ENCODE measurements at places on chromosomes 3 and 15.
A peak's percentile ranks its signal among the peaks of the same experiment; 100 is the strongest.

DNA sequence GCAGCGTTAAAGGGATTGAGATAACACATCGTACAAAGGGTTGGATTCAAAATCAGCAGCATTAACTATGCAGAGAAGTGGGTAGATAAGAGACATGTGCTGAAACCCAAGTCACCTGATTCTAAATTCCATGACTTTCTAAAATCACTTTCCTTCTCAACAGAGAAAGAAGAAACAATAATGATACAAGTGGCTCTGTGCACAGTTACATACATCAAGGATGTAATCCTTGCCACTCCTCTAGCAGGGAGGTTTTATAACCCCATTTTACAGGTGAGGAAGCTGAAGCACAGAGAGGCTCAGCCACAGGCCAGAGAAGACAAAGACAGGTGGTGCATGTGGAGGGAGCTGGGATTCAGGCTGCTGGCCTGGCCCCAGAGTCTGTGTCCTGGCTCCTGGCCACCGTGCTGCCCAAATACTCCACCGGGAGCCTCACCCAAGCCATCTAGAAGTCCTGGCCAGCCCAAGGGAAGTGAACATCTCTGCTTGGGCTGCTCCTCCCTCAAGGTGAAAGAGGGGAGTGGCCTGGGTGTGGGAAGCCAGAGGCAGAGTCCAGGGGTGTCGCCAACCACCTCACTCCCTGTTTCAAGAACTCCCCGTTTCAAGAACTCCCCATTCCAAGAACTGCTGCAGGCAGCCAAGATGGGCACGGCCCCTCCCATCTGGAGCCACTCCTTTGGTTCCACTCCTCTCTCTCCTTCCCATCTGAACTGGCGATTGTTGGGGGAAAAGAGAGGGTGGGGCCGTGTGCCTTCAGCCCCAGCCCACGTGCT is 147.1 kb downstream of the NUP210 start:
- no peak for DNase-seq

- no peak for DNase-seq
These were observed 68.0 kb upstream of the XCR1 start for GRCh38 chr3:46095307-46095706.

DNA sequence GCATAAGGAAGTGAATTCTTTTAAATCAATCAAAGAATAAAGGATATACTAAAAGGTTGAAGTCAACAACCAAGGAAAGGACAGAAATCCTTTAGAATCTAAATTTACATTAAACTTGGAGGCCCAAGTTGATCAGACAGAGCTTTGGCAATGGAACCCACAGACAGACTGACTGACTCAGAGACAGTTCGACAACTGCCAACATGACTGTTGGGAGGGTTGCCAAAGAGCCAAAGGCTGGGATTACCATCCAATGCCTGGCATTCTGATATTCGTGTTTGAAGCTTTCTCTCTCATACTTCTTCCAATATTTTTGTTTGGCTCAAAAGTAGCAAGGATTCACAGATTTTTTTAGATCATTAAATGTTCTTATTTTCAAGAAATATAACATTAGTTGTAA is 406.1 kb downstream of the PLCL2 start:
- no peak for DNase-seq

DNA sequence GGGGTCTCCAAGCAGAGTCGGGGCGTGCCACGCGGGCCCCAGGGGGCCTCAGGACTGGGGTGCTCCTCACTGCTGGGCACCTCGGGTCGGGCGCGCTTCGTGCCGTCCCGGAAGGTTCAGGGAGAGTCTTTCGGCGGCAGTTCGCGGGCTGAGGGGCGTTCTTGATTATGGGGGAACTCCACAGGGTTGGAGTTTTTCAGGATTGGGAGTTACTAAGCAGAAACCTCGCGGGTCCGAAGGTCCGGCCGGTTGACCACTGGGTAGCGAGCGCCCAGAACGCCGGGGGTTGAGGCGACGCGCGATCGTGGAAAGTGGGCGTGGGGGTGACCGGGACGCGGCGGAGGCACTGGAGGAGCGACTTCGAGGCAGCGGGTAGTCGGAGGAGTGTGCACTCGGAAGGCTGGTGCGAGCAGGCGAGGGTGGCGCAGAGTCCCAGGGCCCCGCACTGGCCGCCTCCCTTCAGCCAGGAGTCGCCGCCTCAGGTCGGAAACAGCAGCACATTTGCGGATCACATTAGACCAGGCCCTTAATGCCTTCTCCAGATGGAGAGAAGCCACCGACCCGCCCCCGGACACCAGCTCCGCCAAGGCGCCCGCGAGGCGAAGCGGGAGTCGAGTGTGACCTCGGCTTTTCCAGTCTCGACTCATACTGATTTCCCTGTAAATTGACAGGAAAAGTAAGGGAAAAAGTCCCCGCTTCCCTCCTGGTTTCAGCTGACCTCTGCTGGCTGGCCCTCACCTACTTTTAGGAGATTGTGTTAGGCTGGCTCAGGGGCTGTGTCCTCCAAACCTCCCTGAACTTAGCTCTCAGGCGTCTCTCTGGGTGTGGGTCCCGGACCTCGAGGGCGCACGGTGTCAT is 685 bp downstream of the ADAMTSL3 start:
- peak; percentile 41 for DNase-seq
